ENCODE measurements at places on chromosomes 13 and 19.
A peak's percentile ranks its signal among the peaks of the same experiment; 100 is the strongest.

DNA sequence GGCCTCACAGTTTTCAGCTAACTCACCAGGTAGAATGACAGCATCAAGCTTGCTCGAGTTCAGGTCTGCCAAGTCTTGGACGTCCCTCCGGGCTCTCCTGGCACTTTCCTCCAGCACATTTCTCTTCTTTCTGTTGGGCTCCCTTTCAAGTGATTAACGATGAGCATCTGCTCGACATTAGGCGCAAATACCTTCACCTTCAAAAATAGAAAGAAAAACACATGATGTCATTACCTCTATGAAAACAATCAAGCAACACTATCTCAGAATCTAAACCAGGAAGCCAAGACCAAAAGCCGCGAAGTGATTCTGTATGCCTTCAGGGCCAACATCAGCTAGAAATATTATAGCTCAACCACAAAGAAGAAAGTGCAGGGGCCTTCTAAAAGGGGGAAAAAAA is 15.4 kb upstream of the CLN5 start:
- DNase-seq: no peak

GRCh38 chr19:12872941-12873890 is 8.0 kb downstream of the DNASE2 start:
- no peak for DNase-seq

GRCh38 chr19:45952686-45953505 is 20.8 kb downstream of the NOVA2 start:
- no peak for DNase-seq

GRCh38 chr13:31167490-31167889 is 5.8 kb upstream of the HSPH1 start:
- DNase-seq: no peak

GRCh38 chr13:51595416-51595815 is 11.2 kb downstream of the WDFY2 start:
- no peak for DNase-seq

DNA sequence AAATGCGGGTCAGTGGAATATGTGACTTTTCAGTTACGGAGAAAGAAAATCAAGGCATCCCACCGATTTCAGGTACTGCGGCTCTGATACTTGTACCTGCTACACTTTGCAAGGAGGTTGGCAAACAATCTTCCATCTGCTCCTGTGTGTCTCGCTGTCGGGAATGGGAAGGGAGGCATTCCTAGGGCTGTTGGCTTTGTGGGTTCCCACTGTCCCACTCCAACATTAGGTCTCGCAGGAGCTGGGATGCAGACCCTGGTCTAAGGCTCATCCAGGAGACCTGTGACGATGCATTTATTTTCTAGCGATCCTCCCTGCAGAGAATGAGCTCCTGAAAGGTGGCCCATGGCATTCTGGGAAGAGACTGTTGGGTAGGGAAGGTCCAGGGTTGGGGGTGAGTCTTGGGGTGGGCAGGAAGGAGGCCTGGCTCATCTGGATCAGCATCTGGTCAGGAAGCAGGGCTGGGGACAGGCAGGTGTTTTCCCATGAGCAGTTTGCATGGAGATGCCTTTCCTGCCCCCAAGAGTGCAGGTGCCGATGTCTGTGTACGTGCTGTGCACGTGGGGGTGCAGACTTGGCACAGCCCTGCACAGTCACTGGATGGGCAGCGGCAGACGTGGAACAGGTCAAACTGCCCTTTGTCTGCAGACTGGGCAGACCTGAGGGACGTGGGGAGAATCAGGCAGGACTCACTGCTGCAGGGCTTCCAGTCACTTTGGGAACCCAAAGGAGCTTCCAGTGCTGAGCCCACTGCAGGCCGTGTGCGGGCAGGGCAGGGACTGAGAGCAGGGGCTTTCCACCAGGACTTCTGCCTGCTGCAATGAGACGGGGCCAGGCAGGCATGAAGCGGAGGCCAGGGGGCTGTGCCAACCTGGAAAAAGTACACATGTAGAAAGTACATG is 152.4 kb downstream of the TEX29 start:
- DNase-seq: no peak

- DNase-seq: no peak
These were observed 1.8 kb downstream of the LONP1 start for GRCh38 chr19:5718037-5718578.

DNA sequence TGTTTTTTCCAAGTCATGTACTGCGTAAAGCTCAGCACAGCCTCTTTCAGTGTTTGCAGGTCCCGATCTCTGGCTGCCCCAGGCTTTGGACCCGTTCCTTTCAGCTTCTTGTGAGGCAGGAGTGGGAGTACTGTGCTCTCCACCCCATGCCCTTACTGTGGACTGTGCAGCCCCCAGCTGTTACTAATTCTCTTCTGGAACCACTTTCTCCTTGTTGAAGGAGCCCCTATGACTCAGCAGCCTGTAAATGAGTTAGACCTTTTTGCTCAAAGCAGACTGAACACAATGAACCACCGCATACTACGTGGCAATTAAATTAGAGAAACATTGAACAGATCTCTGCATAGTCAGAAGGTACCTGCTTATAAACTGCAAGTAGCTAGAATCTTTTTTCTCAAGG is 39.0 kb downstream of the SERTM1 start:
- DNase-seq: no peak

GRCh38 chr19:30802424-30803013 is 430.3 kb downstream of the ZNF536 start:
- DNase-seq: no peak

GRCh38 chr19:41859618-41860418 is at the start of gene RPS19:
TSS of gene RPS19 (plus strand) at chr19:41860255. CDS start at chr19:41860775, 520 bp downstream.
- DNase-seq: peak; percentile 98

GRCh38 chr13:111943229-111943795 is 123.6 kb upstream of the SOX1 start:
- no peak for DNase-seq

DNA sequence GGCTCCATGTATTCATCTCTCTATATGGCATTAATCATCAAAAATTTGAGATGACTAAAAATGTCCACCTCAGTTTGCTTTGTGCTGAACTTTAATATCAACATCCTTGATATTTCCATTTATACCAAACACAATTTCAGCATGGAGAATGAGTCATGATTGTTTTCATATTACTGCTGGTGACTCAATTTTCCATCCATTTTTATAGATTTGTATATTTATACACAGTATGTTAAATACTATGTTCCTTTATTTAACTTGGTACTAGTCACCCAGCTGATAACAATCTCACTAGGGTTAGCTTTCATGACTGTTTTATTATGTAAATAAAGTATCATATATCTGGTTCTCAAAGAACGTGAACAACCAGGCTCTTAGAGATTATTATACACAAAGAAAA is 1255.1 kb downstream of the SLITRK1 start:
- DNase-seq: no peak

- DNase-seq: no peak
These were observed 6.3 kb downstream of the TEAD2 start for GRCh38 chr19:49355909-49356353.

DNA sequence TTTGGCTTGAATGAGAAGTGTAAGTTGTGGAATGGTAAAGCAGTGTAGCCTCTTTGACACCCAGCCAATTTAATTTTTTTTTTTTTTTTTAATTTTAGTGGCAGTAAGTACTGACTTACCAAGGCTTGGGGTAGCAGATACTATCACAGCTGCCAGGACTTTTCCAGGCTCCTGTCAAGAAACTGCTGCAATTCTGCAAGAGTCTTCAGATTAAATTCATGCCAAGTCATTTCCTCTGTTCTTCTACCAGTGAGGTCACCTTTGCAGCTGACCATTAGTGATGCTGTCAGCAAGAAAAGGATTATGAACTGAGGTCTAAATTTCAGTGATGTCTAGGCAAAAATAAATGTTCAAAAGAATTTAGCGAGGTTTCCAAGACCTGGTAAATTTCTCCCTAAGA is 91.2 kb downstream of the GGACT start:
- DNase-seq: no peak

DNA sequence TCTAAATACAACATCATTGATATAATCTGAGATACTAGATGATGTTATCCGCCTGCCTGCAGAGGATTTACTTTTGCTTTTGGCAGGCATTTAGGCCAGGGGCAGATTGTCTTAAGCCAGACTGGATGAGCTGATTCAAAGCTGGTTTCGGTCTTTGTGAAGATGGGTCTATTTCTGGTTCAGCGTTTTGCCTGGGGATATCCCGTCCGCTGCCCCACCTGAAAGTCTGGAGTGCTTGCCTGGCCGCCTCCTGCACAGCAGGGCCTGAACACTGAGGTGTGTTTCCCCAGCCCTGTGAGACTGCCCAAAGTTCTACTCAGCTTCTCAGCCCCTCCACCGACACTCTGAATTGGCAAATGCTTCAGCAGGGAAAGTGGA is 149.7 kb downstream of the KATNAL1 start:
- DNase-seq: no peak

DNA sequence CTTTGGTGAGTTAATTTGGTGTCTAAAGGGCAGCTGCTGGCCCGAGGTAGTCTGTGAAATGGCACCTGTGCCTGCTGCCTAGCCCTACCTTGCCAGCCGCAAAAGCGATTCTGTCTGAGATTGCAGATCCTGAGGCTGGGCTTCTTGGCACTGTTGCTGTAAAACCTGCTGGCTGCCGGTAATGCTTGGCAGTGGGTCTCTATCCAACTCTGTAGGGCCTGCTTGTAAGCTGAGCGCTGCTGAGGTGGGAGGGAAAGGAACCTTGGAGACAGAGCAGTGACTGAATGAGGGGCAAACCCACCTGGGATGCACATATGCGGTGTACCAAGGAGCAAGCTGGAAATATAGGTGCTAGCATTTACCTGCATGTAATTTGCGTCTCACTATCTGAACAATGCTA is 11.7 kb downstream of the LCP1 start:
- DNase-seq: no peak

DNA sequence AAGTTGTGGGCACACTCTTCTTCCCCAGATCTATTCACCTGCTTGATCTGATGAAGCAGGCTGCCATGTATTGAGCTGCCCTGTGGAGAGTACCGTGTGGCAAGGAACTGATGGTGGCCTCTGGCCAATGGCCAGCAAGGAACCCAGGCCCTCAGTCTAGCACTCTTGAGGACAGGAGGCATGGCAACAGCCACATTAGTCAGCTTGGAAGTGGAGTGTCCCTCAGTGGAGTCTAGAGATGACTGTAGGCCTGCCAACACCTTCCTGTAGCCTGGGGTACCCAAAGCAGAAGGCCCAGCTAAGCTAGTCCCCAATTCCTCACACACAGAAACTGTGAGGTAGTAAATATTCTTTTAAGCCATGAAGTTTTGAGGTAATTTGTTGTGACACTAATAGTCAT is 412.5 kb downstream of the DACH1 start:
- no peak for DNase-seq

- no peak for DNase-seq
These were observed 303.4 kb downstream of the MZT1 start for GRCh38 chr13:72424059-72424458.

DNA sequence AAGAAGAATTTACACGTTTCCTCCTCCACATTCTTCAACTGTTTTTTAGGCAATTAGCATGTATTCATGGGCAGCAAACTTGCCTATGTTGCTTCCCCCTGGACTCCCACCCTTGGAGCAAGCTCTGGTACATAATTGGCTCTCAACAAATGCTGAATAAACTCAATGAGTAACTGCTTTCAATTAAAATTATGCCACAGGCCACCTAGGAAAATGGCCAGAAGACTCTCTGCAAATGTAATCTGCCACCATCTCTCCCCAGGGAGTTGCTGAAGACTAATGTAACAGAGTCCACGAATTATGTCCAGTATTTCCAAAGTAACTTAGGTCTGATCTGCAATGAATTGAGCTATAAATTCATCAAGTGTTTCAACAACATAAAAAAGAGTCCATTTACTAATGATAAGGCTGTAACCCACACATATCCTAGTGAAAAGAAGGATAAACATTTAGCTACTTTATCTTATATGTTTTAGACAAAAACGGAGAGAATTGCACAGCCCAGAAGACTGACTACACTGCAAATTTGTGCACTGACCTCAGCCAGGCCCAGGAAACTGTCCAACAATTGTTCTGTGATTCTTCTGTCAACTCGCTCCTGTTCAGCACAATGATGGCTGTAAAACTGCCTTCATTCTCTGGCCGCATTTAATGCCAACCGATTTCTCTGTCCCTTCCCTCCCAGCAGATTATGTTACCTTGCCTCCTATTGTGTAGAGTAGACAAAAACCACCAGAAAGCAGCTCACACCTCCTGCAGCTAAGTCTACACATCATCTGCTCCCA is 808.6 kb upstream of the ARGLU1 start:
- no peak for DNase-seq

GRCh38 chr13:31042481-31043165 is 110.2 kb downstream of the TEX26 start:
- DNase-seq: no peak

- no peak for DNase-seq
These were observed 79.1 kb downstream of the ATP11A start for GRCh38 chr13:112768795-112769481.

DNA sequence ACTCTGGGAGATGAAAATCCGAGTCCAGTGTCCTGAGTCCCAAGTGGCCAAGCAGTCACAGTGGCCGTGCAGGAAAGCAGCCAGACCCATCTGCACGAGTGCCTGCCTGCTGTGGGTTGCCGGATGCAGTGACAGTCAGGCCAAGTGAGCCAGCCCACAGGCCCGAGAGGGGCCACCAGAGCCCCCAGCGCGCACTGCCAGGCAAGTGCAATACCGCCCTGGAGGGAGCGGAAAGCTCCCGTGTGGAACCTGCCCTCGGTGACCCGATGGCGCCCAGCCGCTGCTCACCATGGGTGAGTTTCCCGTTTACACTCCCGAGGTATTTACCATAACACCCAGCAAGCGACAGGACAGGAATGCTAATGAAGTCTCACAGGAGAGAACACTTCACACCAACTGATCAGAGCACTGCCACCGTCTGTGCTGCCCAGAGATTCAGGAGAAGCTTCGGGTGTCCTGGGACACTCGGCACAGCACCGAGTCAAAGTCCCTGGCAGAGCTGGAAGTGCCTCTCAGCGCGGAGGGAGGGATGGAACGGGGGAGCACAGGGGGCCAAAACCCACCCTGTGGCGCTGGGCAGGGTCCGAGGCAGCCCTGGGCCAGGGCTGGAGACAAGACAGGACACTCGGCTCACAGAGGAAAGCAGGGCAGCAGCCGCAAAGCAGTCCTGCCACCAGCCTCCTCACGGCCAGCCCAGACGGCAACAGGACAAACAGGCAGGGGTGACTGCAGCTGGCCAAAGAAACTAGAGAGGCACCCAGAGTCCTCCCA is 21.3 kb upstream of the TINCR start:
- DNase-seq: no peak

DNA sequence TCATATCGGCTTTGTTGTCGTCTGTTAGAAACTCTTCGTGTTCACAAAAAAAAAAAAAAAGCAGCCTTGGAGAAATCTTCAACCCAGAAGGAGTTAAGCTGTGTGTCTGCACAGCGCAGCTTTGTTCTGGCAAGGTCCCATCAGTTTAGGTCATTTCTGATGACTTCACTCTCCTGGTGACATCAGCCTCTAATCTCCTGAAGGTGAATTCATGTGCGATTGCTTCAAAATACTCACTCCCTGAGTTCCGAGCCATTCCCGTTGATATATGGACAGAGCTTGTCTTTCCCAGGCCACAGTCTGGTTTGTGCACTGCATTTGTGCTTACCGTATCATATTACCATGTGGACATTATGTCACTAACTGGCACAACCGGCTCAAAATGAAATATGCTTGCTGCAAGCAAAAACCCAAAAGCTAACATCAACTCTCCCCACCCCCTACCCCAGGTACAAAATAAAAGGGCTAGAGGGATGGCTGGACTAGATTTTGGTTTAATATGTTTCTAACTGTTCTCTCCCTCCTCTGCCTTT is 342.4 kb downstream of the KCNRG start:
- DNase-seq: no peak
